ENCODE measurements at places on chromosomes 5 and 9.

- no peak for DNase-seq
These were observed 59.8 kb upstream of the BARX1 start for GRCh38 chr9:94014920-94015319.

GRCh38 chr5:150514708-150515211, 6.8 kb downstream of the NDST1 start:
- DNase-seq: no peak

GRCh38 chr5:2921176-2921575, 169.7 kb upstream of the IRX2 start:
- no peak for DNase-seq

DNA sequence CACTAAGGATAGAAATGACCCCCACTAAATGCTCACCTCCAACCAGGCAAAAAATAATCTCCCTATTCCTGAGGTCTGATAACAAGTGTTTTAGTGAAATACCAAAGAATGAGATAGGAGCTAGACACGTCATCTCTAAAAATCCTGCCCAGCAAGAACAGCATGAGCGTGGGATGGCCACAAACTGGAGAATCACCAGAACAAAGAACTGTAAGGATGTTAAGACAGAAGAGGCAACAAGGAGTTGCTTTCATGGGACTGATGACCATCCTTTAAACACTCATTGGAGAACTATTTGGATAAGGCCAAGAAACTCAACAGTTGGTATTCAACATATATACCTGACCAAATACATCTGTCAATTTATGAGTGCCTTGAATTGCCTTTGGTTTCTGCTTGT, 113.7 kb downstream of the RASEF start:
- DNase-seq: no peak

- no peak for DNase-seq
These were observed 412.2 kb upstream of the SLC24A2 start for GRCh38 chr9:20200991-20201431.

DNA sequence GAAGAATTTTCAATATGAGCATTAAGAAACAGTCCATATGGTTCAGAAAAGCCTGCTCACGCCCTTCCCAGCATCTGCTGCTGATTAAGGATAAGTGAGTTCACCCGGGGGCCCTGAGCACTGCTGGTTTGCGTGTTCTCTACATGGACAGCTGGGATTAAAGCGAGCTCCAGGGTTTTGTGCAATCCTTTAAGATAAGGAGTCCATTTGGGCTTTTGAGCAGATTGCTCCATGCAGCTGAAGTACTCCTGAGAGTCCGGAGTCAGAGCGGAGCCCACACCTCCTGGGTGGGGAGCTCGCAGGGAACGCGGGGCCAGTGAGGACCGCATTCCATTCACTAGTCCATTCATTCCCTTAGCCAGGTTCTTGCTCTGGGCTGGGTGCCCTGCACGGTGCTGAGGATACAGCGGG, 149.3 kb upstream of the COL5A1 start:
- DNase-seq: no peak

- DNase-seq: no peak
These were observed 734.5 kb upstream of the NUDT12 start for GRCh38 chr5:104297076-104297475.

- DNase-seq: no peak
These were observed 102.7 kb downstream of the EHMT1 start for GRCh38 chr9:137721479-137721878.

- peak; percentile 1 for DNase-seq
These were observed at the start of gene SV2C for GRCh38 chr5:76082772-76083554. SV2C (plus strand) TSS chr5:76083383; CDS start chr5:76131751, 48,368 bp downstream.

GRCh38 chr5:5101676-5102075, 38.5 kb upstream of the ADAMTS16 start:
- DNase-seq: no peak

GRCh38 chr5:1786621-1787471, 12.8 kb downstream of the MRPL36 start:
- DNase-seq: no peak

DNA sequence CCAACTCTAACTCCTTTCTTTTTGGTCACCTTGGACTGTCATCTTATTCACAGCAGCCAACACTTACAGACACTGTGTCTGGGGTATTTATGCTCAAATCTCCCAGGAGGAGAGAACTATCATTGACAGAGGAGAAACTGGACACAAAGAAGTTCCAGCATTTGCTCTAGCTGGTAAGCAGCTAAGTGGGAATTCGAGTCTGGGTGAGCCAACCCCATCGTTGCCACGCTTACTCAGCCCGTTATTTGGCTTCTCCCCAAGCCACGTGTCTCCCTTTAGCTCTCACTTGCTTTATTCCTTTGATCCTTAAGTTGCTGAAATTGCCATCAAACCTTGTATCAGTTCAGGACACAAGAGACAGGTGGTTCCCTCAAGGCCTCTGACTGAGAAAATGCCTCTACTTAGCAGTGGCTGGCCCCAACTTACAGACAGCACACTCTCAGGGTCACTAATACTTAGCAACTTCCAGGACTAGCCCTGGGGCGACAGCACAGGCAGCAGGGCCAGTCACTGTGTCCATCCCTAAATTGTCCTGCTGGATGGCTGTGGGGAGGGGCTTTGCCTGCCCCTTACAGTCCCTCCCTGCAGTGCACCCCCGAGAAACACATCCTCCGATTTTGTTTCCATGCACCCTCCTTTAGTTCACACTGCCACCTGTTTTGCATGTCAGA, 1.4 kb downstream of the SLC36A2 start:
- no peak for DNase-seq

- DNase-seq: no peak
These were observed 1241.3 kb downstream of the MAT2B start for GRCh38 chr5:164746723-164747122.

- no peak for DNase-seq
These were observed 119.7 kb downstream of the INSYN2B start for GRCh38 chr5:169860585-169860984.

DNA sequence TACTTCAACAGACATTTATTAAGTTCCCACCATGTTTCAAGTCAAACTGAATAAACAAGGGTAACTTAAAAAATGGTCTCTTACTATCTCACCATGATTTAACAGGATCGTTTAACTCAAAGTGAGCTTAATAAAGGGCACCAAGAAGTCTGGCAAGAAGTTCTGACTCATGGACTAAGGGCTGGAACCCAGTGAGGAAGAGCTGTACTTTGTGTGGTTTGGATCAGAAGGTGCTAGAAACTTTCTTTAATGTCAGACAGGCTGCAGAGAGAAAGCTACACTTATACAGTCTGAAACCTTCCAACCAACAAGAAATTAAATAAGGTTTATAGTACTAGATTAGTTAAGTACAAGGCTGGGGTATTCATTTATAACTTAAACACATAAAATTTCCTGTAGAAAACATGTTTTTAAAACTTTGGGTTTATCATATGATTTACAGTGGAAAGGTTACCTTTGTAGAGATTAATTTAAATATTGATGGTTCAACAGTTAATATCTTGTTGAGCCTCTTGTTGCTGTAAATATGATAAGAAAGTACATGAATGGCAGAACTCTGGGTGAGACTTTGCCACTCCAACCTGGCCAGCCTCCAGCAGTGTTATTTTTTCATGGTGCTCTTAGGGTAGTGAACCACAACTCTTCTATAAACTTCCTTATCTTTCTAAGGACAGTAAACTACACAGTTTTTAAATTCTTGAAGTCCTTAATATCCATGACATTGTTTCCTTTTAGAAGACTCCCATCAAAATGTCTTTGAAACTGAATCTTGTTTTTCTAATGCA, 162.8 kb downstream of the MAN2A1 start:
- DNase-seq: no peak

DNA sequence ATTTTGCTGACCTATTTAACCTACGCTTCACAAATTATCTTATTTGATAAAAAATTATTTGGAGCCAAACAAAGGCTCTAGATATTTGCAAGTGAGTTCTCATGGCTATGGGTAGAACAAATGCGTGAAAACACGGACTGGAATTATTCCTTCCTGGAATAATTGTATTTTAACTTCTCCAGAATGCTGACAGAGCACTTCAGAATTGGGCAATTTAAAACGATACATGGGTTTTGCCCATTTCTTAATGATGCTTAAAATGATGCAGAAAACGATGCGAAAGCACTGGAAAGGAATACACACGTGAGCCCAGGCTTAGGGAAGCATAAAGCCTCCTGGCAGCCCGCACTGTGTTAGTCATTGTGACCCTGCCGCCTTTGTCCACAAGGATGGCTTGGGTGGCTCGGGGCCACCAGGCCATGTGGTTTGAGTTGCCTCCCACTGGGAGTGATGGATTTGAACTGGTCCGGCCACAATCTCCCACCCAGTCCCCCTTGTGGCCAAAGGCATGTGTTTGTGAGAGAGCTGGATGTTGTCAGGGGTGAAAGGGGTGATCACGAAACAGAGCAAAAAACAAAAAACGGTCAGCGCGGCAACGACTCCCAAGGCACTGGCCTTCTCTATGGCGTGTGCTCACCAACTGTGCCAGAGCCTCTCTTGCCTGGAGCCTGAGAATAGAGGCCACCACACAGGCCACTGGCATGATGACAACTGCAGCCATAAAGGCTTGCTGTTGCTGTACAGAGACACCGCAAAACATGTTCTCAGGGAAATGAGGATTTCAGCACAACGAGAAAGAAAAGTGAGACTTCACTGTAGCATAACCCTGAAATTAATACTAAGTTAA, 234.2 kb upstream of the ADAMTS16 start:
- DNase-seq: no peak

- DNase-seq: peak; percentile 25
These were observed 63.7 kb upstream of the PPP2CA start for GRCh38 chr5:134289509-134290113.

GRCh38 chr9:77985996-77986395, 45.6 kb downstream of the GNAQ start:
- no peak for DNase-seq

- no peak for DNase-seq
These were observed 161.5 kb downstream of the HSD17B3 start for GRCh38 chr9:96140296-96141127.
